ENCODE measurements at places on chromosomes 16 and 17. TPM values are rescaled to one million over a fixed set of nuclear protein-coding genes. Genes with fewer than 3 reads are reported as not detected.

DNA sequence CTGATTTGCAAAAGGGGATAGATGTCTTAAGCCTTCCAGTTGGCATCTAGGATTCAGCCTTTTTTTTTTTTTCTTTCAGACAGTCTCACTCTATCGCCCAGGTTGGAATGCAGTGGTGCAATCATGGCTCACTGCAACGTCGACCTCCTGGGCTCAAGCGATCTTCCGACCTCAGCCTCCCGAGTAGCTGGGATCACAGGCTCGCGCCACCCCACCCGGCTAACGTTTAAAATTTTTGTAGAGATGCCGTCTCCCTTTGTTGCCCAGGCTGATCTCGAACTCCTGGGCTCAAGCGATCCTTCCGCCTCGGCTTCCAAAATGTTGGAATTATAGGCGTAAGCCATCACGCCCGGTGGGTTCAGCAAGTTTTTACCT, 571 bp upstream of the CCP110 start:
- no peak for DNase-seq

DNA sequence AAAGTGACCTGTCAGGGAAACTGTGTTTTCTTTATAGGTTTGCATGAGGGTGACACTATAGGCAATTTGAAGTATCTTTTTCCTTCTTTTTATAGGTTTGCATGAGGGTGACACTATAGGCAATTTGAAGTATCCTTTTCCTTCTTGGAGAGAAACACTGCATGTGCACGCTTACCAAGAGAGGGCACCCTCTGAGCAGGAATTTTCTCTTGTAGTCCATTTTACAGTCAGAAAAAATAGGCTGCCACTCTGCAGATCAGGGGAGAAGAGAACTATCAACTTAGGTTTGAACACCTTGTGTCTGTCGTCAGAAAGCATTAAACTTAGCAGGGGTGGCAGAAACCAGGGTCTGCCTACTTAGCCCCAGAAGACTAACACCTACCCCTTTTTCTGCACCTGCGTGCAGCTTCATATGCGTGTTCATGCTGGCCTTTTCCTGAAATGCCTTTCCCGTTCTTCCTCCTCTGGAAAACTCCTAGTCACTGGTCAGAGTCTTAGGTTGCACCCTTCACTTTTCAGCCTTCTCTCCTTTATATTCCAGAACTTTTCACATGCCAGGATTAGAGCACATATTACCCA, 16.4 kb upstream of the SMIM36 start:
- peak; percentile 86 for DNase-seq

- no peak for DNase-seq
These were observed 438.3 kb upstream of the PSMD7 start for GRCh38 chr16:73858326-73858725.

- no peak for DNase-seq
These were observed 40.1 kb downstream of the CPNE2 start for GRCh38 chr16:57132470-57132869.

- peak; percentile 92 for DNase-seq
These were observed 53.7 kb downstream of the SNX20 start for GRCh38 chr16:50627419-50627818.

GRCh38 chr17:42276609-42277341, 584 bp upstream of the STAT5B start:
- DNase-seq: peak; percentile 56

DNA sequence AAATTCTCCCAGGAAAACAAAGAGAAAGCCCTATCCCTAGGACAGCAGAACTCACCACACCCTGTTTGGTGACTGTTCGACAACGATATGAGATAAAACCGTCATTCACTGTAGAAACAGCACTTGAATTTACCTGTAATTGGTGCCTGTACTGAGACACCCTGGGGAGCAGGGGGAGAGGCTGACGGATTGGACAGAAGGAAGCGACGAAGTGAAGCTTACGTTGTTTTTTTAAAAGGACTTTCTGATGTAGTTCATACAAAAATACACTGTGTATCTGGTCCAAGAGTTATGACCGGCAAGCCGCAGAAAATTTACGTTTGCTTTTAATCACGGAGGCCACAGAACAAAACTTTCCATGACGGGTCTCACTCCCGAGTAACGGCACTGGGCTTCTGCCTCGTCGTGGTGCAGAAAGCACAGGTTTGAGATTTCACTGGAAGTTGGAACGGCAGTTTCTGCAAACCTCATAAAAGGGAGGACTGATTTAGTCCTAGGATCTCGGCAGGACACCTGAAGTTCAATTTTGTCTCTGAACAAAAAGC, 9.7 kb downstream of the NXN start:
- DNase-seq: peak; percentile 78

DNA sequence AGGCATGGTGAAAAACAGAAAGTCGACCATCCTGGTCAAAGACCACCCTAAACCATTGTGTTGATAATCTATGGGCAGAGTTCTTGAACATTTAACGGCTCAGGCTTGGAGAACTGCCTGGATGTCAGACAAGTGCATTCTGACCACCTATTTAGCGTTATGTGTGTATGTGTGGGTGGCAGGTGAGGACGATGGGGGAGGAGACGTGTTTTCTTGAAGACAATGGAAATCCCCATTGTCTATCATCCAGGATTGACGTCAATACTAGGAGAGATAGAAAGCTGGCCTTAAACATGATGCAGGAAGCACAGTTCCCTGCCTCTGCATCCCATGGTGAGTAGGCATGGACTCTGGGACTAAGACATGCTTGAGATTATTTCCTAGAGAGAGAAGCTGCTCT, 157.4 kb upstream of the MAF start:
- no peak for DNase-seq

The MTHFSD gene
- total RNA-seq: 15.7 TPM

The NEUROD2 gene
- not detected for total RNA-seq

All from tongue (tissue), 3 donors.